ENCODE measurements at places on chromosomes 13 and 19. TPM values are rescaled to one million over a fixed set of nuclear protein-coding genes. Genes with fewer than 3 reads are reported as not detected.

The SERPINE3 gene
- not detected for polyA plus RNA-seq

- no peak for DNase-seq
Measured at GRCh38 chr13:109767023-109767422, 19.4 kb downstream of the IRS2 start.

DNA sequence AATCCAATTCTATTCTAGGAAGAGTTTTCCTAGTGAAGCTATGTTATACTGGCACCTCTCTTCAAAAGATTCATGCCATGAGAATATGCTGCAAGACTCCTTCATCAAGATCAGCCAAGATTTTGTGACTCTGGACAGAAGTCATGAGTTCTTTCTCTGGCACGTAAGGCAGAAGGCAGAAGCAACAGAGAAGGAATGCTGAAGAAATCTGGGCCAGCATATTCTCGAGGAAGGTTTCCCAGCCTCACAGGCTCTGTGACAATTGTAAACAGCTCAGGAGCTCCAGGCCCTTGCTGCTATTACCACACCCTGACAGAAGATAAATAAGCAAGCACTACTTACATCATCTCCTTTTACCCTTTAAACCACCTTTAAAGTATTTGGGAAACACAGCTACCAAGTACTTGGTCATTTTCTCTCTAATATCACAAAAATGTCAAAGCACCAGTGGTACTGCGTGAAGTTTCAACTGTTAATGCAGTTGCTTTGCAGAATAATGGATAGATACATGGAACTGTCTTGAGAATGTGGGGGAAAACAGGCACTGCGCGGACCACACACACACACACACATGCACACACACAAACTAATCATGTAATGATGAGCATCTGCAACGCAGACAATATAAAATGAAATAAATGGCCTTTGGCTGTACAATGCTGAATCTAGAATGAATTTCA is 55.4 kb downstream of the INTS6 start:
- peak; percentile 24 for DNase-seq

The KIR2DL3 gene
- polyA plus RNA-seq, result 0.14 TPM

The KLHL1 gene
- polyA plus RNA-seq, result not detected

GRCh38 chr19:10654610-10655456 is 687 bp downstream of the ILF3 start:
- peak; percentile 58 for DNase-seq

DNA sequence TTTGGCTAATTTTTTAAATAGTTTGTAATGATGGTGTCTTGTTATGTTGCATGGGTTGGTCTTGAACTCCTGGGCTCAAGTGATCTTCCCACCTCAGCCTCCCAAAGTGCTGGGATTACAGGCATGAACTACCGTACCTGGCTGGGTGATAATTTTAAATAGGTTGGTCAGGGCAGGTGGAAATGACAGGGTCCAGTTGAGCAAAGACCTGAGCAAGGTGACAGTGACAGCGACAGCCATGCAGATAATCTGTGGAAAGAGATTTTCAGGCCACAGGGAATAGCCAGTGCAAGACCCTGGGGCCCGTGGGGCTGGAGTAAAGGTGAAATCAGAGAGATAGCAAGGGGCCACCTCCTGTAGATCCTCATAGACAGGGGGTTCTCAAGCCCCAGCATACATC is 3.5 kb downstream of the SPACA6 start:
- no peak for DNase-seq

DNA sequence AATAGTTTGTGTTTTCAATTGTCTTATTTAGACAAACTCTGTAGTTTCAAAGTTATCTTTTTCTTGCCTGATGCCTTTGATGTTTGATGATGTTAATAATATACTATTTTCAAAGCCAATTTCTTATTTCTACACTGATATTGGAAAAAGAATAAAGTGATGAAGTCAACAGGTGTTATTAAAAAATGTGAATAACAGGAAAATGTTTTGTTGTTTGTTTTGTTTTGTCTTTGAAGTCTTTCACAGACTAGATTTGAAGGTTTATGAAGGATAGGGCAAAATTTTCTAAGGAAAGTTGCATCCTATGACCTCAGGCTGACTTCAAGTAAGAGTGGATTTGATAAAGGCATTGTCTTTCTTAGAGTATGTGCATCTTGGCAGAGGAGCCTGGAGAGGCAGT is 31.2 kb downstream of the ZNF790 start:
- no peak for DNase-seq

- no peak for DNase-seq
Measured at GRCh38 chr19:44823373-44823698, 14.4 kb downstream of the BCAM start.

DNA sequence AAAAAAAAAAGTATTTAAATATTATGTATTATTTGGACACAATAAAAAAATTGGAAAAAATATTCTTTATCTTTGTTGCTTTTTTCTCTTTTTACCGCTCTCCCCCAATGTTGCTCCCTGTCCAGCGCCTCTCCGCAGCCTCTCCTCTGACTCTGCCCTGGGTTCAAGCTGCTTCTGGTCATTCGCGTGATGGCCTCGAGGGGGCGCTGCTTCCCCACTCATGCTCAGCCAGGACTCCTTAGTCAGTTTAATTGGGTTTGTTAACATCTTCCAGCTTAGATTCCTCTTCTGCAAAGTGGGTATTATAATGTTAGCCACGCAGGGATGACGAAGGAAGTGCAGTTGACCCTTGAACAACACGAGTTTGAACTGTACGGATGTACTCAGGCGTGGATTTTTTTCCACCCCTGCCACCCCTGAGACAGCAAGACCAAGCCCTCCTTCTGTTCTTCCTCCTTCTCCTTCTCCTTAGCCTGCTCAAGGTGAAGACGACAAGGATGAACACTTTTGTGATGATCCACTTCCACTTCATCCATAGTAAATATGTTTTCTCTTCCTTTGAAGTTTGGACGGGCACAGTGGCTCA is 4.9 kb upstream of the NWD1 start:
- DNase-seq, result peak; percentile 53

DNA sequence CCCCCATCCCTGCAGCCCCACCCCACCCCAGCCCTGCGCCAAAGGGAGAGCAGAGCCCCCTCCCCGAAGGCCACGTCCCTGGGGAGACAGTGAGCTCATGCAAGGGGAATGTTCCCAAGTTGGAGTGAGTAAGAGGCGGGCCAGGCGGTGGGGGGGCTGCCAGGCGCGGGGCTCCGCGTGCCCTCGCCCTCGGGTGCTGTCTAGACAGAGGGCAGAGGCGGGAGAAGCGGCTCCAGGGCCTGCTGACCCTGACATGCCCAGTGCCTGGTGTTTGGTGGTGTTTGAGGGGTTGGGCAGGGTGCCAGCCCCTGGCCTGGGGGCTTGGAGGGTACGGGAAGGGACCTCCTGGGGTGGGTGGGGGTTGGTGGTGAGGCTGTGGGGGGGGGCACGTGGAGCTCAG is 1.0 kb downstream of the FSTL3 start:
- DNase-seq, result peak; percentile 62

The SLC15A1 gene
- not detected for polyA plus RNA-seq

DNA sequence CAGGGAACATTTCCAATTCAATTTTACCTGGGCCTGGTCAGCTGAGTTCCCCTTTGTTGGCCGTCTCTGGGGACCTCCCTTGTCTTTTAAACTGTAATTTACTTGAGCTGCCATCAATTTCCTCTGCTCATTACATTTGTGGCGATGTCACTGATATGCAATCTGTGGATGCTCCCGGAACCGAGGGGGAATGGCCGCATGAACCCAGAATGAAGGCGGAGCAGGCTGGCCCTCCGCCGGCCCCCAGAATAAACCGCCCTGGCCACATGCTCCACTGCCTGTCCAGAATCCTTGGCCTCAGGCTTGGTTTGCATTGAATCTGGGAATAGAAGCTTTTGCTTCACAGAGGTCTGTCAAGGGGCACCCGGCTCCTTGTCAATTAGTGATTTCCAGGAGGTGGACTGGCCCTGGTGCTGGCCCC is 276.8 kb downstream of the TEX29 start:
- no peak for DNase-seq

DNA sequence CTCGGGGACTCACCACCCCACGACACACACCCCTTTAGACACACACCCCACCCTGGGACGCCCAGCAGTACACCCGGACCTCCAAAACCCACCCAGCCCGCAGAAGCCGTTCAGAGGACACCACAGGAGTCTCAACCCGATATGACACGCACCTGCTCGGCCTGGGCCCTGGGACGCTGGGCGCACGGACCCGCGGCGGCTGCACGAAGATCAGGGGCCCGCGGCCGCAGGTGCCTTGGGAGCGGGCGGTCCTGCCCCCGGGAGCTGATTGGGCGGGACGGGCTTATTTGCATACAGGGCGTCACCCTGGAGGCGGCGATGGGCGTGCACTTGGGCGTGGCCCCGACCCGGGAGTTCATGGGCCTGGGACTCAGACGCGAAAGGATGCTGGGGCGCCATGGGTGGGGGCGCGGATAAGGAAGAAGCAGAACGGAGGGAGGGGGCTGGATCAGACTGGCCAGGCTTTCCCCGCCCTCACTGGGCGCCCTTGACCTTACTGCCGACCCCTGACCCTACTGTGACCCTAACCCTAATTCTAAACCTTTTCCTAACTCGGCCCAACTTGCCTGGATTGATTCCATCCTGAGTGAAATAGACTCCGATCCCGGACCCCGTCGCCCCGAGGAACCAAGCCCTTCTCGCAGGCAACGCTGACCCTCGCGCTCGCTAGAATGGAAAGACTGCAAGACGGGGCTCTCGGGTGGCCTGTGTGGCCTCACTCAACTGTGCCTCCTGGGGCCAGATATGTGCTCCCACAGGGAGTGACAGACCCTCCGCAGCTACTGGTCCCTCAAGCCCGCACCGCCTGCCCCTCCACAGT is at the start of gene MEF2B:
Gene MEF2B, minus strand, starts transcription at position 211 of the 820 bp plus-strand sequence. CDS start 19,528 bp downstream, outside the sequence.
- DNase-seq, result peak; percentile 70

GRCh38 chr19:41479757-41480191 is 36.8 kb downstream of the ERICH4 start:
- DNase-seq, result peak; percentile 16

- DNase-seq, result peak; percentile 39
Measured at GRCh38 chr19:1173159-1173844, 766 bp downstream of the SBNO2 start.

GRCh38 chr13:101383595-101383994 is 32.7 kb downstream of the NALCN start:
- DNase-seq, result no peak

DNA sequence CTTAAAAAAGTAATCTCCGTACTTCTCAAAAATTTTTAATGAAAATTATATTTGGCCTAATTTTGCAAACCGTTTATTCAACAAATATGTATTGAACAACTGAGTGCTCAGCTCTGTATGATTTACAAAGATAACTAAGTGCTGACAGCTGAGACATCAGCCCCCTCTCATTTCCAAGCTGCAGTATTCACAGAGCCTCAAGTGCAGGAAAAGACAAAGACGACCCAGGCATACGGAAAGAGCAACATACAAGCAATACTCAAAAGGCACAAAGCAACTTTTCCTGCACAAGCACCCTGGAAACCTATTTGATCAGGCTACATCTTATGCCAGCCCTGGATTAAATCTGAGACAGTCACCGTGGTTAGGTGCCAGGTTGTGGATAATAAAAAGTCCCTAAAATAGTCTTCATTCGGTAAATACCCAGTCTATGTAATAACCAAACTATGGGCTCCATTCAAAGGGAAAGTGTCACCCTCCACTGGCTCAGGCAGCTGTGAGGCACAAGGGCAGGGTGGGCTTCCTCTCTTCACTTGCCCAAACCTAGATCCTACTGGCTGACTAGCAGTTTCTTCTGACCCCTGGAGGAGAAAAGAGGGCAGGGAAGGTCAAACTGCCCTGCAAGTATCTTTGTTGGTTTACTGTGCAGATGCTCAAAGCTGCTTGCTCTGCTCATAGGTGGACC is 65.5 kb downstream of the TBC1D4 start:
- peak; percentile 68 for DNase-seq

The NKPD1 gene
- polyA plus RNA-seq, result 0.07 TPM

DNA sequence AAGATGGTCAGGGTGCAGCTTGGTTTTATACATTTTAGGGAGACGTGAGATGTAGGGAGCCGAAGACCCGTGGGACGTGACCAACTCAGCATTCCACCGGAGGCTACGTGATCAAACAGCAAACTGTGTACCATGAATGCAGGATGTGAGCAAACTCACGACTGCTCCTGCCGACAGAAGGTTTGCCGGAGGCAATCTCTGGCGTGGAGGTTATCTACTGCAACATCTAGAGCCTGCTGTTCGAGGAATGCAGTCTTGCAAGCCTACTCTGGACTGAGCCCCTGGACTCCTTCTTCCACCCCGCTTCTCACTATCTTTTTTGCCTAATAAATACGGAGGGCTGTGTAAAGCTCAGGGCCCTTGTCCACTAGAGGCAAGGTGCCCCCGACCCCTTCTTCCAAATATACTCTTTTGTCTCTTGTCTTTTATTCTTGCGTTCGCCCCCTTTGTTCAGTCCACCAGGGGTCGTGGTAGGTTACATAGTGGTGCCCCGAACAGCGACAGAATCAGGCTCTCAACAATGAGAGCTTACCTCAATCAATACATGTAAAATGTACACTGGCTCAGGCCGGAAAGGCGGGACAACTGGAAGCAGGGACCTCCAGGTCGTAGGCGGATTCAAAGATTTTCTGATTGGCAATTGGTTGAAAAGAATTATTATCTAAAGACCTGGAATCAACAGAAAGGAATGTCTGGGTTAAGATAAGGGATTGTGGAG is 8.9 kb upstream of the OR1I1 start:
- no peak for DNase-seq

DNA sequence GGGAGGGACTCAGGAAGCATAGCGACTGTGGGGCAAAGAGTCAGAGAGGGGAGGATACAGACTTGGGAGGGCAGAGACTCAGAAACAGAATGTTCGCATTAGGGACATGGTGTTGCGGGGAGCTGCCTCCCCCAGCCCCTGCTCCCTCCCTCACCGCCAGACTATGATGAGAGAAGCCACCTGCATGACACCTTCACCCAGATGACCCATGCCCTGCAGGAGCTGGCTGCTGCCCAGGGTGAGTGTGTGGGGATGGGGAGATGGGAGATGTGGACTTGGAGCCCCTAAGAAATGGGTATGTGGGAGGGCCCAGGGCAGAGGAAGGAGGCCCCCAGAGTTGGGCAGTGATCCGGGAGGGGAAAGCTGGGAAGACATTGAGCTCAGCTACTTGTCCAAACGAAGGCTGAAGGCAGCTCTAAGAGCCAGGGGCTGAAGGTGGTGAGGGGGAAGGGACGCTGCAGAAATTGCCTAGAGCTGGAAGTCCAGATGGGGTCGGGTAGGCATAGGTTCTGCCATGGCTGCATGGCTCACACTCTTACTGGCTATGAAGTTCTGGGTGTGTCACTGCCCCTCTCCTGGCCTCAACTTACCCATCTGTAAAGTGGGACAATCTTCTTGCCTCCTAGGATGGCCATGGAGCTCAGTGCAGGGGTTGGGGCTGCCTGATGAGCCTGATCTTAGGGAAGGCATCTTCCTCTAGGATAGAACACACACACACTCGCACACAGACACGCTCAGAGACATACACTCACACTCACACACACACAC is 1.4 kb downstream of the SPACA6 start:
- DNase-seq, result no peak

The MISP gene
- polyA plus RNA-seq, result 23.7 TPM

- DNase-seq, result no peak
Measured at GRCh38 chr19:56085571-56086275, 35.4 kb downstream of the ZNF787 start.

The LAMP1 gene
- 84.1 TPM for polyA plus RNA-seq

DNA sequence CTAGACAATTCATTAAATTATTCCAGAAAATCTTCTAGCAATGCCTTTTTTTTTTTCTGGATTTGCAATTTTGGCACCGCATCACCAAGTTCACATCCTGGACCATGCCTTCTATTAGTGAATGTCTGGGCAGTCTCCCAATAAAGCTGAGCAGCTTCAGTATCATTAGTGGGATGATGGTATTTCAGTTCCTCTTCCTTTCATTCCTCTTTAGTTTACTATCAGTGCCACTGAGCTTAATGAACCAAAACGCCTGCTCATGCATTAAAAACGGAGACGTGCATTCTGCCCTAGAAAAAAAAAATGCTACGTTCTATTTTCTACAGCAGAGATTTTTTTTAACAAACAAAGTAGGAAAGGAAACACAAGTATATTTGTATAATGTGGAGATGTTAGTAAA is 343.0 kb downstream of the PCDH9 start:
- DNase-seq, result peak; percentile 84

Data from lung (tissue), 17 donors.